ENCODE measurements at places on chromosomes 5 and 9. TPM values are rescaled to one million over a fixed set of nuclear protein-coding genes. Genes with fewer than 3 reads are reported as not detected.

- no peak for DNase-seq
Observed at GRCh38 chr5:142572006-142572405, 113.9 kb downstream of the FGF1 start.

GRCh38 chr5:122156724-122157325, 27.5 kb downstream of the ZNF474 start:
- DNase-seq = peak; percentile 28

GRCh38 chr9:125889476-125890419, 142.6 kb downstream of the PBX3 start:
- DNase-seq = no peak

The PCDHGB5 gene
- 21.5 TPM for total RNA-seq

GRCh38 chr9:87346061-87346665, 151.5 kb upstream of the DAPK1 start:
- no peak for DNase-seq

DNA sequence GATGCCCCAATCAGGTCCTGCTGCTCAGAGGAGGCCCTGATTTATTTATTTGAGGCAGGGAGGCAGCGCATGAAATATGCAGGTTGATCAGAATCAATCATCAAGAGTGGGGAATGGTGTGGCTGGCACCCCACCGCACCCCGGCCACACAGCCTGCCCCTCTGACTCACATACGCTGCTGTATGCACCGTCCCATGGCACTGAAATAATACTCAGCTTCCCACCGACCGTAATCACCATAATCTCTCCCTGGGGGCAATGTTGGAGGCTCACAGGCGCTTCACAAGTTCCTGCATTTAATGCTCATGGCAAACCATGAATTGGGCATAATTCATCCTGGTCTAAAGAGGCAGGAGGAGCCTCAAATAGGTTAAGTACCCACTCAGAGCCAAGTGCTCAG, 141.2 kb upstream of the TBC1D2 start:
- DNase-seq = no peak

DNA sequence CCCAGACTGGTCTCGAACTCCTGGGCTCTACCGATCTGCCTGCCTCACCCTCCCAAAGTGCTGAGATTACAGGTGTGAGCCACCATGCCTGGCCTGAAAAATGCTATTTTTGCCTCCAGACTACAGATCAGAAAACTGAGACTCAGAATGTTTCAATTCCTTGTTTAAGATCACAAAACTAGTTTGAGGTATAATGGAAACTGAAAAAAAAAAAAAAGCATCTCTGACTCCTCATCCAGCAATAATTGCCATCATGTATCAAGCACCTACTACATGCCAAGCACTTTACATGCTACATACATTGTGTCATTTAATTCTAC, 35.6 kb downstream of the PLAC8L1 start:
- no peak for DNase-seq

- no peak for DNase-seq
Observed at GRCh38 chr9:15121630-15122029, 185.4 kb downstream of the TTC39B start.

DNA sequence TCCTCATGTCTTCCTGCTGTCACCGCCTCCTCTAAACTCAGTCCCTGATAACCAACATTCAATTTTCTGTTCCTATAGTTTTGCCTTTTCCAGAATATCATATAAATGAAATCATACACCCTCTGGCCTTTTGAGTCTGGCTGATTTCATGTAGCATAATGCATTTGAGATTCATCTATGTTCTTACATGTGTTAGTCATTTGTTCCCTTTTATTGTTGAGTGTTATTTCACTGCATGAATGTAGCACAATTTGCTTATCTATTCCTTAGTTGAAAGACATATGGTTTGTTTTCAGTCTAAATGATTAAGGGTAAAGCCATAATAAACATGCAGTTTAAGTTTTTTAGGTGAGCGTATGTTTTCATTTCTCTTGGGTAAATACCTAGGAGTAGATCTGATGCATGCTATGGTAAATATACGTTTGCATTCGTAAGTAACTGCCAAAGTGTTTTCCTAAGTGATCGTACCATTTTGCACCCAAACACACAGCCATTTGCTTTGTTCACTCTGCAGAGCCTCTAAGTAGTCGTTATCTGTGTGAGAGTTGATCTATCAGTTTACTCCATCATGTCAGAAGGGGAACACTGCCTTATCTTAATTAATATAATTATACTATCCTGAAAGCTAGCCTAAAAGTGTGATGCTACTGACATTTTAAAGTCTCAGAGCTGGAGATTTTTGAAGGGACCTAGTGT, 460.8 kb downstream of the DMAC1 start:
- no peak for DNase-seq

- peak; percentile 80 for DNase-seq
Observed at GRCh38 chr5:5318426-5319190, 103.9 kb upstream of the ICE1 start.

DNA sequence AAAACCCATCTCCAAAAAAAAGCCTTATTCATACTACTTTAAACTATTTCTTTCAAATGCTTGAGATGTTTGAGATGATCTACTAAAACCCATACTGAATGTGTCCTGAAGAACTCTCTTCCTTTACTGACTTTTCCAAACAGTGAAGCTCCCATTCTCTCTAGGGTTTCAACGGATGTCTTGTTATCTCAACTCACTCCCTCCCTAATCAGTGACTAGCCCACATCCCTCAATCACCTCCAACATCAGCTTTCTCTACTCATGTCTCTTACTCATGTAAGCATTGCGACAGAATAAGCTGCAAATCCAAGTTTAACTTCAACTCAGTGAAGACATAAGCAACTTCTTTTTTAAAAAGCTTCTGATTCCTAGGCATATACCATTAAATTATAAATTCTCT, 42.1 kb downstream of the WDR41 start:
- no peak for DNase-seq

DNA sequence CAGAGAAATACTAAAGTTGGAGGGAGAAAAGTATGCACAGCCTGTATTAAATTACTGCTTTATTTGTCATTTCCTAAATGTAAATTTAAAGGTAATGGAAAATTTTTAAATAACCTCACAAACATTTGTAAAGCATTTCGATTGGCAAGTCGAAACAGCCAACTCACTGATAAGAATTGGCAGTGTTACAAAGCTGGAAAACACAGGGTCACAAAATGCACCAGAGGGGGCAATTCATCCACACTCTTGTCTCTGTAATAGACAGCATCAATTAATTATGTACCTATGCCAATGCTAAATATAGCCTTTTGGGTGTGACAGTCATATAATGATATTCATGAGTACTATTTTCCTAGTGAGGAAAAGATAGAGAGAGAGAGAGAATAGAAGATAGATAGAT, 140.6 kb upstream of the PRLR start:
- DNase-seq = peak; percentile 77

GRCh38 chr5:58431832-58432231, 28.1 kb downstream of the PLK2 start:
- peak; percentile 11 for DNase-seq

GRCh38 chr5:123546657-123547056, 34.7 kb downstream of the CSNK1G3 start:
- DNase-seq = no peak

Measured in spinal cord (tissue), 10 donors.